ENCODE measurements at places on chromosomes 5 and 9.

- DNase-seq, result no peak
Measured at GRCh38 chr5:90477621-90478215, 3.1 kb downstream of the POLR3G start.

GRCh38 chr9:90898228-90898627 lies 96.6 kb downstream of the SYK start:
- no peak for DNase-seq

GRCh38 chr5:163772644-163773043 lies 267.2 kb downstream of the MAT2B start:
- no peak for DNase-seq

DNA sequence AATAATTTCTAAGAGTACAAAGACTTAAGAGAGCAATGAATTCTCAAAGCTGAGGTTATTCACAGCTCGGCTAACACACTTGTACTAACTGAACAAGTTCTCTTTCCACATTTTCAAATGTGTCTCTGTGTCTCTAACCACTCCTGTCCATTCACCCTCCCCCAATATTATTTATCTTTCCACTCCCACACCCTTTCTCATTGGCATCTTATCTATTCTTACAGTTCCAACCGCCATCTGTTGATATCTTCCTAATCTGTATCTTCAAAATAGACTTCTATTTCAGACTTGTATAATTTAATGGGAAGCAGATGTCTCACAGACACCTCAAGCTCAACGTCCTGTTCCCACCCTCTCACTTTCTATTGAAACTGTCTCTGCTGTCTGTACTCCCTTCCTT lies 205.9 kb downstream of the ANXA1 start:
- DNase-seq, result no peak

DNA sequence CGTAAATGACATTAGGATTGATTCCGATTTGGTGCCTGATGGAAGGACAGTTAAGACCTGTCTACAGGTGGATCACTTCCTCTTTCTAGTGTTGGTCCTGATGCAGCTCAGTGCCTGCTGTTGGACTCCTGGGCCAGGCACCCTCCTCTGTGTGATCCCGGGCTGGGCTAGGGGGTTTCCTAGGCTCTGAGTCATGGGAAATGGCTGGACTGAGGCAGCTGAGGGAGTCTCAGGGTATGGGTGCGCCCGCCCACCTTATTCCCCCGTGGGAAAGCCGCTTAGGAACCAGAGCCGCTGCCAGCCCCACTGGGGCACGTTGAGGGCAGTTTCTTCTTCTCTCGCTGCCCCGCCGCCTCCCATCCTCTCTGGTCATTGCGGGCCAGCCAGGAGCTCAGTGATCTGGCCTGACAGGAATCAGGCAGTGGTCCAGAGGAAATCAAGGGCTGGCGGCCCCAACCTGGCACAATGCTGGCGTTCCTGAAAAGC lies 12.9 kb downstream of the TCF7 start:
- DNase-seq, result no peak

Data from left hindlimb (tissue), 1 donor.